ENCODE measurements at places on chromosomes 2 and 18.

DNA sequence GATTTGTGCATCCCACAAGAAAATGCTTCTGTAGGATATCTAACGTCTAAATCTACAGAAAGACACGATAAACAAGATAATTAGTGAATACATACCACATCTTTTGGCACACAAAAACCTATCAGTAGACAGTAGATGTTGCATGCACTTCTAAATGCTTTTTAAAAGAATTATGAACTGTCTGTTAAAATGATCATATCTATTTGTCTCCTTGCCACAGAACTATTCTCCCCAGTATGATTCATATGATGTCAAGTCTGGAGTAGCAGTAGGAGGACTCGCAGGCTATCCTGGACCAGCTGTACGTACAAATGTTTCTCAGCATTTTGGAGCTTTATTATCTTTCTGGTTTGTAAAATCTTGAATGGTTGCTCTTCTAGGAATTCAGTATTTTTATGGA is 12.7 kb downstream of the COL3A1 start:
- no peak for DNase-seq

DNA sequence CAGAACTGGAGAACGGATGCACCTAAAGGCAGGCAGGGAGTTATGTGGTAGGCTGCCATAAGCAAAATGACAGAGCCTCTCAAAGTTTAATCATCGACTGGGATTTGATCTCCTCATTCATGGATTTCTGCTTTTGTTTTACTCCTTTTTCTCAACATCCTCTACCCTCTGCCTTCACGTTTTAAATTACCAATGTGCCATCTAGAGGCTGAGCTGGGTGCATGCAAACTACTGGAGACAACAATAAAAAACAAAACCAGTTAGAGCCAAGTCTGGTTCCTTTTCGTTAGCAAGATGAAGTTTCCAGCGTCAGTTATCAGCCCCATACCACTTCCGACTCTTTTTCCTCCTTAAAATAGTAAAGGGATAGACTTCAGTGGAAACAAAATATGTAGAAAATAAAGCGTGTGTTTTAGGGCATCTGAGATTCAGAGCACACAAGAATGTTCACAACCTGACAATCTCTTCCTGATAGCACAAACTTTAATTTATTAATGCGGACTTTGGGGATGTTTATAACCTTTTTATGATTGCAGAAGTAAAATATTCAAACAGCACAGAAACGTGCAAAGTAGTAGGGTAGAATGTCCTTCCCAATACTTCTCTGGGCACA is 117.0 kb downstream of the LAMA1 start:
- DNase-seq = no peak

GRCh38 chr2:100571668-100572067 is 8.9 kb downstream of the PDCL3 start:
- DNase-seq = no peak

DNA sequence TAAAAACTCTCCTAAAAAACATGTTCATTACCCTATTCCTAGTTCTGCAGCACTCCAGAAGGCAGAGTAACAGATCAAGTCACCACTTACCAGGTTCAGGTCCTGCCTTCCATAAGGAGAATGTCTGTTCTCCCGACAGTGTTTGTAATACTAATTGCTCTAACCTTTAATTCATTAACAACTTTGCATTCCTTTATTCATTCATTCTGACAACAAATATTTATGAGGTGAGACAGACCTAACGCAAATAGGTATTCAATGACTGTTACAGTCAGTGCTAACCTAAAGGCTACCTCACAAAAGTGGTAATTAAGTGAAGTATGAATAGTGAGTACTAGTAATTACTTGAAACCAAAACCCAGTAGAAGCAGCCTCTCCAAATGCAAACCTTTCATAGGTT is 224.0 kb downstream of the AFF3 start:
- no peak for DNase-seq

DNA sequence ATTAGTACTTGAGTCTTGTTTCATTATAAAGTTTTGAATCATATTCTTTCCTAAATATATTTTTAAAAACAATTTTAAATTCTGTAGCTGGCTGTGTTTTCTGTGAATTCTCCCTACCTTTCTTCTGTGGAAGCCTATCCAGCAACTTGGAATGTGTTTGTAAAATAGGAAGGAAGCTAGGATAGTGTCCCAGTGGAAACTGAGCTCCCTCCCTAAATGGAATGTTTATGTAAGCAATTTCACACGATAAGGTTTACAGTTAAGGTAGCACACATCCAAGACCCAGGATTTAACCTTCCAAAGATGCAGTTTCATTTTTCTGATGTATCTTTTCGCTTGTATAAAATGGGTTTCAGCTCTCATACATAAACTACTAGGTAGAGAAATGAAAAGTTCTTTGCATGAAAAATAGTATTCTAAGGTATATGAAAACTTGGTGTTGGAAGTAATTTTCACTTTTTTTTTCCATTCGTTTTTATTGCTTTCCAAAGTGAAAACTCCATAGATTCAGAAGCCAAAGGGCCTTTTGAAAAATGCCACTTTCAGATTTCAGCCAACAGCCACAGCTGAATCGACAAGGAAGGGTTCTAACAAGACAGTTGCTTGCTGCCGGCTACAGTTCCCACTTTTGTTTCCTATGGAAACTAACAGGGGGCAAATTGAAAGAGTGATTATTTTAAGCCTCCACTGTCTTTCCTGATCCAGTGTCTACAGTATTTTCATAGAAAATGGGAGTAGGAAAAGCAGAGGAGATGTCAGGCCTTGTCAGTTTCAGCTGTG is 405.1 kb upstream of the POU3F3 start:
- DNase-seq = no peak

DNA sequence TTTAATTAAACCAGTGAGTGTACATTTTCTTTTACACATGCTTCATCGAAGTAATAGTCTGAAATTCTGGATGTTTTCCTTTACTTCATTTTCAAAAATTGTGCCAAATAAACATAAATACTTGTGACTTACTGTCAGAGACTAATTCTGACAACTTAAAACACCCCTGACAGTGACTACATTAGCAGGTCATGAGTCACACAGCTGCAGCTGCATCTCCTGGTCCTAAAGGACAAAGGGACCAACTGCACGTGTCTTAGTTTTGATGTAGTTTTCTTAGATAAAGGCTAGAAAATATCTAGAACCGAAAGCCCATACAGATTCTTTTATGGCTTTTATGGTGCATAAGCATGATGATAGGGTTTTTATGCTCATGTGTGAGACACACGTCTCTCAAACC is 29.6 kb upstream of the DSC3 start:
- no peak for DNase-seq

DNA sequence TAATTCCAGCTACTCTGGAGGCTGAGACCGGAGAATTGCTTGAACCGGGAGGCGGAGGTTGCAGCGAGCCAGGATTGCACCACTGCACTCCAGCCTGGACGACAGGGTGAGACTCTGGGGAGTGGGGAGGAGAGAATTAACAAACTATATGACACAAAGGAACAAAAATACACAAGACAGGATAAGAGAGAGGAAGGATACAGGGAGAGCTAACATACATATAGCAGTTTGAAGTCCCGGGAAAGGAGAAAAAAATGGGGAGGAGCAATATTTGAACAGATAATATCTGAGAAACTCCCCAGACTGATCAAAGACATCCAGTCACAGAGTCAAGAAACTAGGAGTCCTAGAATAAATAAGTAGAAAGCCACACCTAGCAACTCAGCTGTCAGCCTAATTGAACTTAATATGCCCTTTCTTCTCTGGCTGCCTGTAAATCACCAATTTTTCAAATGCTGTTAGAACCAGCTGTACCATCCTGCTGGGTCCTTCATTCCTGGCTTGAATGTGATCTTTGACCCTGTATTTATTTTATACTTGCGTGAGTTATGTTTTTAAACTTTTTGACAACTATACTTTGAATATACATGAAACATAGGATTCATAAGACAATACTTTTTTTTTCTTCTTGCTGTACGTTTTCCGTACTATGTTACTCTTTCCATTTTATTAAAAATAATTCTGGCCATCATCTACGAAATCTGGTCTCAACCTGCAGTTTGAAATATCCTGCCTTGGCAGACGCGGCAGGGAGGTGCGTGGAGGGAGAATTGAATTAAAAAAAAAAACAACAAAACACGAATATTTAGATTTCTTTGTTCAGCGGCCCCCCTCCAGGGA is 876 bp upstream of the CYP27A1 start:
- DNase-seq = no peak
